ENCODE measurements at places on chromosomes 1 and 21. TPM values are rescaled to one million over a fixed set of nuclear protein-coding genes. Genes with fewer than 3 reads are reported as not detected.

Gene FCRL3
- not detected for polyA plus RNA-seq

Gene TMEM82
- not detected for polyA plus RNA-seq

Gene AGTRAP
- 50.0 TPM for polyA plus RNA-seq

Gene DYRK3
- polyA plus RNA-seq, result 4.9 TPM

Gene TNNT2
- 11.5 TPM for polyA plus RNA-seq

Gene ANKRD65
- polyA plus RNA-seq, result 54.3 TPM

Gene ZMYM4
- 13.8 TPM for polyA plus RNA-seq

Gene C1orf141
- not detected for polyA plus RNA-seq

Gene COL18A1
- 31.5 TPM for polyA plus RNA-seq
